GM12892 (cell line): ENCODE measurements at places on chromosomes 1 and 21.

- no peak for DNase-seq
Observed at GRCh38 chr1:205536759-205537361, 32.4 kb downstream of the CDK18 start.

GRCh38 chr1:181152892-181153633, 64.6 kb downstream of the IER5 start:
- DNase-seq = no peak

DNA sequence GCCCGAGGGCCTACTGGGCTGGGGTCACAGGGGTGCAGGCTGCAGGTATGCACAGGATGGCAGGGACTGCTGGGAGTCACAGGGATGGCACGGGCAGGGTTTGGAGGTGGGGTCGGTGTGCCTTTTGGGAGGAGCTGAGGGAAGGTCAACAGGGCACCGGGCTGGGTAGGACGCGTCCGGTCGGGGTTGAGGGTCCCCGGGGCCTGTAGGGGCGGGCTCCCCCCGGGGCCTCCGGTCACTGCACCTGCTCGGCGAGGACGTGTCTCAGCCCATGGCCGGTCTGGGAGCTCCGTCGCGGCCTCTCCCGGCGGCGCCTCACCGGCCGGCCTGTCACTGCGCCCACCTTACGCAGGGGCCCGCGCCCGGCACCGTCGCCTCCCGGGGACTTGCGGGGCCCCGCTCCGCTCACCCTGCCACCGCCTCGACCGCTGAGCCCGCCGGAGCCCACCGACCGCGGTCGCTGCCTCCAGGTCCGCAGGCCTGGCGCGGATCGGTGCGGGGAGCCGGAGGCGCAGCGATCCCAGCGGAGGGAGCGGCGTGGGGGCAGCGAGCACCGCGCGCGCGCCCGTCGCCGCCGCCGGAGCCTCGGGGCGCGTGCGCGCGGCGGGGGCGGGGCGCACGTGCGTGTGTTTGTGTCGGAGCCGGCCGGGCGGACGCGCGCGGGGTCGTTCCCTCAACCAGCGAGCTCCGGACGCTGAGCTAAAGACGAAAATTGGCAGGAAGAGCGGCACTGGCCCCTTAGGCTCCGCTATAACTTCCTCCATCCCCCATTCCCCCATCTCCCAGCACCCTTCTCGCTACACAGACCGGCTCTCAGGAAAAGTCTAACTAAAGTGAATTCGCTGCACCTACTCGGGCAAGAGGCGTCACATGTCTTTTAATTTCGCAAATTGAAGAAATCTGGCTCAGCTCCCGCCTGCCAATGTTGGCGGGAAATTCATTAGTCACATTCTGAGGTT, at the start of gene AMIGO1:
TSS of gene AMIGO1 (minus strand) at position 552 of the 959 bp plus-strand sequence. CDS start 815 bp downstream, outside the sequence.
- DNase-seq = peak; percentile 83

- peak; percentile 31 for DNase-seq
Observed at GRCh38 chr1:44775930-44776729, 790 bp downstream of the RPS8 start.

GRCh38 chr1:1173793-1174415, at the start of gene TTLL10:
TSS of gene TTLL10 (plus strand) at chr1:1173880. CDS start at chr1:1179216, 5,336 bp downstream.
- DNase-seq = no peak

DNA sequence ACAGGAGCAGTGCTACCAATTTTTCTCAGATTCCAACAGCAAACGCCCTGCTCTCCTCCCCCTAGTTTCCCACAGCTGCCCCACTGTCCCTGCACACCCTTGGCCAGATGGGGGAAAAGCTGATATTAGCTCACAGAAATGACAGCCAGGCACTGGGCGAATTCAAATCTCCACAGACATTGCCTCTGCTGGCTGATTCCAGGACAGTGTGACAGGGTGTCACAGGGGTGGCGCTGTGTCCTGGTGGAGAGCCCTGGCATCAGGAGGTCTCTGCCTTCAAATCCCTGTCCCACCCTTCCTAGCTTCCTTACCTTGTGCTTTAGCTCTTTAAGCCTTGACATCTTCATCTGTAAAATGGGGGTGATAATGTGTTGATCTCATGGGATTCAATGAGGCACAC, 10.4 kb downstream of the OLIG1 start:
- no peak for DNase-seq
